Uterus (tissue), 4 donors: ENCODE measurements at places on chromosomes 16 and 17. TPM values are rescaled to one million over a fixed set of nuclear protein-coding genes. Genes with fewer than 3 reads are reported as not detected.

GRCh38 chr17:28953444-28954118 lies 2.3 kb upstream of the PHF12 start:
- H3K36me3 ChIP-seq, result no peaks in the 10 kb centered on the region
- no peak overlapping the region for H3K4me3 ChIP-seq
- peak overlapping the region; percentile 69 for H3K27ac ChIP-seq
- no peaks in the 10 kb centered on the region for H3K27me3 ChIP-seq
- peak; percentile 44 for DNase-seq
- no peaks in the 10 kb centered on the region for H3K4me1 ChIP-seq

DNA sequence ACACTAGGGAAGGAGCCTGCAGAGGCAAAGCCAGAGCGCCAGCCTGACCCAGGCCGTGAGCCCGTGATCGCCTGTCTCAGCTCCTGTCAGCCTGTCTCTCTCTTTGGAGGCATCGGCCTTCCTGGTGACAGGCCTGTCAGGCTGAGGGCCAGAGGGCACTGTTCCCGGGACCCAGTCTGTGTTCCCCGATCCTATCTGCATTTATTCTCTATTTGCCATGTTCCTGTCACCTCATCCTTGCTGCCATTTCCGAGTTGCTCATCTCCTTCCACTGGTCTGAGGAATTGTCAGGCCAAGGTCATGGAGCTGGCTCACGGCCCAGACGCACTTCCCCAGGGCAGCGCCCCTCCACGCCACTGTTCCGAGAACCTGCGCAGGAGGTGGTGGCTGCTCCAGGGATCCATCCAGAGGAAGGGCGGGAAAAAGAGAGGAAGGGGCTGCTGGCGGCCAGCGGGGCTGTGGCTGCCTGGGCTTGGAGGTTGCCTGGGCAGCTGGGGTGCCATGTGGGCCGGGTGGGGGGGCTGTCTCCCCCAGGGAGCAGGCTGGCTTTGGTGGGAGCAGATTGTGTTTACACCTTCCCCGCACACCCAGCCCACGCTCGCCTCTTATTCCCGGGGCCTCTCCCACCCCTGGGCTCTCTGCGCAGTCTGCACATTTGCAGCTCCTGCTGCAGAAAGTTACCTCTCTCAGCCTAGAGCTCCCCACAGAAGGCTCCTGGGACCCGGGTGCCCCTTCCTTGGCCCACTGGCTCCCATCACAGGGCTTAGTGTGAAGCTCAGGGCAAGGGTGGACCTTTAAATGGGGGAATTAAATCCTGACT lies 4.9 kb downstream of the PRCD start:
- H3K4me3 ChIP-seq, result no peak overlapping the region
- H3K36me3 ChIP-seq, result no peaks in the 10 kb centered on the region
- peak overlapping the region; percentile 43 for H3K27ac ChIP-seq
- no peak for DNase-seq

GRCh38 chr17:41559548-41559947 lies 12.3 kb downstream of the KRT9 start:
- H3K27me3 ChIP-seq, result no peaks in the 10 kb centered on the region
- no peaks in the 10 kb centered on the region for H3K36me3 ChIP-seq
- no peak overlapping the region for H3K27ac ChIP-seq
- no peak for DNase-seq
- no peak overlapping the region for H3K4me3 ChIP-seq

DNA sequence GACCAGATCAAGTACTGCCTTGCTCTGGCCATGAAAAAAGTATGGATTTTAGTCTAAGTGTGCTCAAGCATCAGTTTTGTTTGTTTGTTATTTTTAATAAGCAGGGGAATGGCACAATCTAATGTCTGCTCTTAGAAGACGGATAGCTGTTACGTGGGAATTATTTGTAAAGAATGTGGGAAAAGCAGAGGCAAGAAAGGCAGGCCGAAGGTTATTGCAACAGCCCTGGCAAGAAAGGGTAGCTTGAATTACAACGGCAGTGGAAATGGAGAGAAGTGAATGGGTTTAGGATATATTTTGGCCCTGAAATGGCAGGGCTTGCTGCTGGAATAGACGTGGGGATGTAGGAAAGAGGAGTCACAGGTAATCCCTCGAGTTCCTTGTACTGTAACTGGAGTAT lies 987 bp upstream of the HASPIN start:
- H3K27me3 ChIP-seq, result no peaks in the 10 kb centered on the region
- no peak for DNase-seq
- H3K27ac ChIP-seq, result peak overlapping the region; percentile 87
- H3K36me3 ChIP-seq, result no peaks in the 10 kb centered on the region

- no peak overlapping the region for H3K27ac ChIP-seq
- DNase-seq, result no peak
- no peaks in the 10 kb centered on the region for H3K27me3 ChIP-seq
- no peaks in the 10 kb centered on the region for H3K4me1 ChIP-seq
These were observed 110.0 kb upstream of the CIBAR2 start for GRCh38 chr16:85222155-85222863.

- H3K27me3 ChIP-seq, result no peaks in the 10 kb centered on the region
- DNase-seq, result no peak
- H3K36me3 ChIP-seq, result no peaks in the 10 kb centered on the region
- no peaks in the 10 kb centered on the region for H3K4me1 ChIP-seq
These were observed 62.3 kb downstream of the SSH2 start for GRCh38 chr17:29867643-29868181.

DNA sequence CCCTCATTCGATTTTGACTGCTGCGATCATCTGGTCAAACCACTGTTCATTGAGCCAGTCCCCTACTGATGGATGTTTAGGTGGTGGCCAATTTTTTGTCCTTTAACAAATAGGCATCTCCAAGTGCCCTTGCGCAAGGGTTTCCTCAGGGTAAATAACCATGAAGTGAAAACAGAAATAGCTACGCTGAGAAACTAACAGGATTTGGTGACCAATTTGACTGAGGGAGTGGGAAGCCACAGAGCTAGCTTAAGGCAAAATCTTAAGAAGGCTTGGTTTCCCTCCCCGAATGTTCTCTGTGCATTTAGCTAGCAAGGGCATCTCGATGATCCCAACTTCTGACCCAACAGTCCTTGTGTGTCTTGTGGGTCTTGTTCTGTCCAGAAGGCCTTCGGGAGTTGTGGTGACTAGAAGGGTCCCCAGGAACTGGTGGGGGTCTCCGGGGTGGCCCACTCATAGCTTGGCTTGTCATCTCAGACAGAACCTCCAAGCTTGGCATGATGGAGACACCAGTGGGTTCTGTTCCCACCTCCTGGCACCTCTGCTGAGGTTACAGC lies 117.2 kb downstream of the SOCS1 start:
- no peak overlapping the region for H3K4me3 ChIP-seq
- H3K4me1 ChIP-seq, result no peaks in the 10 kb centered on the region
- H3K27ac ChIP-seq, result no peak overlapping the region
- no peaks in the 10 kb centered on the region for H3K36me3 ChIP-seq

GRCh38 chr16:71626018-71626857 lies at the start of gene MARVELD3:
Gene MARVELD3 (plus strand): TSS chr16:71626184. CDS start chr16:71626230, 46 bp downstream.
- H3K4me3 ChIP-seq, result no peak within 1 kb of the TSS
- H3K36me3 ChIP-seq, result no peaks in the 10 kb centered on the region
- DNase-seq, result no peak
- no peak within 1 kb of the TSS for H3K27ac ChIP-seq
- peaks cover 21% of the 10 kb centered on the region for H3K27me3 ChIP-seq

DNA sequence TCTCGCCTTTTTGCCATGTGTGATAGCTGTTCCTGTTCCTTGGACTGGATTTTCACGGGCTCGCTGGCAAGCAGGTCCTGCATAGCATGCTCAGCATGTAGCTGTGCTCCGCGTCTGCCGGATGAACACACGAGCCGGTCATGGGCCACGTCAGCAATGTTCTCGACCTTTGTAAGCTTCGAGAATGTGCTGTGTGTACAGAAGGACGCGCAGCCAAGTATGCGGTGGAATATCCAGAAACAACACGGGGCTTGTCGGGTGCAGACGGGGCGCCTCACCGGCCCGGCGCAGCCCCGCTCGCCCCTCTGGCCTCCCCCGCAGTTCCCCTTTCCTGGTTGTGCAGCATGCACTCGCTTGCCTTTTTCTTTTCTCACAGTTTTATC lies 42.2 kb downstream of the RPTOR start:
- no peaks in the 10 kb centered on the region for H3K36me3 ChIP-seq
- no peak overlapping the region for H3K27ac ChIP-seq
- H3K4me3 ChIP-seq, result no peak overlapping the region
- no peaks in the 10 kb centered on the region for H3K27me3 ChIP-seq

DNA sequence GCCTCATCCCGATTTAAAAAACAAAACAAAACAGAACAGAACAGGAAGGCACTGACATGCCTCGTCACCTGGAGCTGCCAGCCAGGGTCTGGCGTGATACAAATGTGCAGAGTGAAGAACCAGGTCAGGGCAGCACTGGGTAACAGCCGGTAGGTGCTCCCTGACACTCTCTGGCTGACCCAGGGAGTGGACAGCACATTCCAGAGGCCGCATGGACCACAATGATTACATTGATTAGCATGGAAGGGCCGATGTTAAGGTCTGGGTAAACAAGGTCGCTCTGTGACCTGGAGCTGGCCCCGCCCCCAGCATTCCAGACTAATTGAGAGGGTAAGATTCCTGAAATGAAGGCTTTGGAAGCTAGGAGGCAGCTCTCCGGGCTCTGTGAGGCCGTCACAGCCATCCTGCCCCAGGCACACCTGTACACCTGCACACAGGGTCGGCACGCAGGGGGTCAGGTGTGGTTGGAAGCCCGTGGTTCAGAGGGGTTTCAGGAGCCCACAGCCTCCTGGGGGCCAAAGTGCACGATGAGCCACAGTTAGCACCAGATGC lies 21.4 kb downstream of the PIEZO1 start:
- H3K4me1 ChIP-seq, result peaks cover 21% of the 10 kb centered on the region
- DNase-seq, result no peak
- H3K27me3 ChIP-seq, result no peaks in the 10 kb centered on the region
- H3K36me3 ChIP-seq, result no peaks in the 10 kb centered on the region
- peak overlapping the region; percentile 23 for H3K27ac ChIP-seq

DNA sequence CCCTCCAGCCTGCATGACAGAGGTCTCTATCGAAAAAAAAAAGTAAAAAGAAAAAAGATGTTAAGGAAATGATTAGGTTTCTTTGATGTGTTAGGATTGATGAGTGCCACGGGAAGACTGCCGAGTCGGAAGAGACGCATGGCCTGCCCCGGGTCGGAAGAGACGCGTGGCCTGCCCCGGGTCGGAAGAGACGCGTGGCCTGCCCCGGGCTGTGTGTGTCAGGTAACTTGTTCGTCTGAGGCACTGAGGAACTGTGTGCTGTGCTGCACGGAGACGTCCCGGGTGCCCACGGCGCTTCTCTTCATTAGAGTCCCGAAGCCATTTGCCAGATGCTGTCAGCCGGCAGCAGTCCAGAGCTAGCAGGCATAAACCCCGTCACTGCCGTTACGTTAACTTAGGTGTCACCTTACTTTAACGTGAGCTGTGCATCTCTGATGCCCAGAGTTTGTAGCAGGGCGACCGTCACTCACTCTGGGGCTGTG lies 40.5 kb upstream of the FASN start:
- H3K4me1 ChIP-seq, result no peaks in the 10 kb centered on the region
- no peak for DNase-seq
- H3K36me3 ChIP-seq, result no peaks in the 10 kb centered on the region

GRCh38 chr16:53232826-53233529 lies 178.2 kb downstream of the CHD9 start:
- no peak for DNase-seq
- H3K4me3 ChIP-seq, result no peak overlapping the region
- no peaks in the 10 kb centered on the region for H3K27me3 ChIP-seq
- H3K4me1 ChIP-seq, result no peaks in the 10 kb centered on the region

- H3K4me1 ChIP-seq, result no peaks in the 10 kb centered on the region
- no peak for DNase-seq
- H3K27ac ChIP-seq, result no peak overlapping the region
- no peaks in the 10 kb centered on the region for H3K27me3 ChIP-seq
- no peaks in the 10 kb centered on the region for H3K36me3 ChIP-seq
These were observed 14.8 kb downstream of the MYOCD start for GRCh38 chr17:12680407-12680897.

DNA sequence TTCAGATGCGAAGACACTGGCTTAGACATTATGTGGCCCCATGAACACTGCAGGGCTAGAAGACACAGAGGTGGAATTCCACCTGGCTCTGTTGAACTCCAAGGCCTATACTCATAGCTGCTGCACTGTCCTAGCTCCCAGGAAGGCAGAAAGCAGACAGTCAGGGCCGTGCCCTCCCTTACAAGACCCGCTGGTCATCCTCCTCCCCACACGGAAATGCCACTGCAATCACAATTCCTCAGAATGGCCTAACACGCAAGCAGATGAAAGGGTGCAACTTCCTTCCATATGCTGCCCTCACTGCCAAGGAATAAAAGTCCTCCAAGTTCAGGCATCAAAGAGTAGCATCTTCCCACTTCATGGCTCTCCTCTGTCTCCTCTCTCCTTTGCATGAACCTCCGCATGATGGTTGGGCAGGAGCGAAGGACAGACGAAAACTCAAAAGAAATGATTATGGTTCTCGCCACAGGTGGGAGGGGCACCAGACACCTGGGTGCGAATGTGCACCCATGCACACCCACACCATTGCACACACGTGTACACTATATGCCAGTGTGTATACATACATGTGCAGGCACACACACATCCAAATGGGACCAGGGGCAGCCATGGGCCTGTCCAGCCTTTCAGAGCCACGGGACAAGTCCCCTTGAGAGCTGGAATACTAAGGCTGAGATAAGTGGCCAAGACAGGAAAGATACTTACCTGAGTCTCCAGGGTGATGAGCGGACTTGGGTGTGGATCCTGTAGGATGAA lies 113.3 kb downstream of the XYLT1 start:
- no peaks in the 10 kb centered on the region for H3K4me1 ChIP-seq
- no peaks in the 10 kb centered on the region for H3K36me3 ChIP-seq
- H3K27me3 ChIP-seq, result no peaks in the 10 kb centered on the region
- no peak for DNase-seq

- H3K4me3 ChIP-seq, result no peak overlapping the region
- H3K4me1 ChIP-seq, result no peaks in the 10 kb centered on the region
- H3K36me3 ChIP-seq, result no peaks in the 10 kb centered on the region
- no peak overlapping the region for H3K27ac ChIP-seq
- H3K27me3 ChIP-seq, result no peaks in the 10 kb centered on the region
- DNase-seq, result no peak
These were observed 127.2 kb downstream of the CCDC144A start for GRCh38 chr17:16817201-16817600.

- H3K27ac ChIP-seq, result no peak overlapping the region
- no peak overlapping the region for H3K4me3 ChIP-seq
- H3K36me3 ChIP-seq, result no peaks in the 10 kb centered on the region
- no peaks in the 10 kb centered on the region for H3K27me3 ChIP-seq
- no peak for DNase-seq
These were observed 2.2 kb downstream of the CDRT4 start for GRCh38 chr17:15465045-15465701.

DNA sequence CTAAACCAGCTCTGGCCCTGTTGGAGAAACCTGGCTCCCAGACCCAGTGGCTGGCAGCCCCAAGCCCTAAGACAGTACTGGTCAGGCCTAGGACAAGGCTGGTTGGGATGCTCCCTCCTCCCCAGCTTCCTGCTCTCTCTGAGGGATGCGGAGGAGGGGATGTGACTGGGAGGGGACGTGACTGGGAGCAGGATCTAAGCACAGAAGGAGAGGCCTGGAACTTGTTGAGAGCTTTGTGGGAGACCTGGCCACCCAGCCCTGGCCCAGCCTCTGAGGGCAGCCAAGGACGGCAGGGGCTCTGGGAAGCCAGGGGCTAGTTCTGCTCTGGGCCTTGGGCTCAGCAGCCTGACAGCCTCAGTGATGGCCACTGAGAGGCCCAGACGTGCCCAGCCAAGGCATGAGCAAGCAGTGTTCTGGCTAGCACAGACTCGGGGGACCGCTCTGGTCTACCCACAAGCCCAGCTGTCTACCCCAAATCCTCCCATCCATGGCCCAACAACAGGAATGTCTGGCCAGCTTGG lies 22.8 kb downstream of the ATP6V0D1 start:
- H3K4me1 ChIP-seq, result peaks cover 38% of the 10 kb centered on the region
- no peaks in the 10 kb centered on the region for H3K36me3 ChIP-seq
- no peak overlapping the region for H3K4me3 ChIP-seq
- DNase-seq, result peak; percentile 66
- no peaks in the 10 kb centered on the region for H3K27me3 ChIP-seq

Gene CCL11
- not detected for total RNA-seq
